ENCODE measurements at places on chromosomes 16 and 17.

- no peak for DNase-seq
Measured at GRCh38 chr17:7807206-7807605, 26.8 kb upstream of the KDM6B start.

DNA sequence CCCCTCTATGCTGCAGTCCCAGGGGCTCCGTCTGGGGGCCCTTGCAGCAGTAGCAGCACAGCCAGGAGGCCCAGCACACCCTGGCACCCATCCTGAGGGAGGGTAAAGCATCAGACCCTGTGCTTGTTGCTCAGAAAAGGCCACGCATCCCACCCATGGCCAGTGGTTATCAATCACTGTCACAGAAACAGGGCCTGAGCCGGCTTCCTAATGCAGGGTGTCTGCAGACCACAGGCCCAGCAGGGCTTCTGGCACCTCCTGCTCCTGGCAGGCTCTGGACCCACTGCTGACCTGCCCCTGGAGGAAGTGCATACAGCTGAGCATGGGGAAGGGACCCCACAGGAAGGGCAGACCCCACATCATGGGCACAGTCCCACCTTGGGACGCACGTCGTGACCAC lies 26.9 kb upstream of the CDH15 start:
- DNase-seq = no peak

DNA sequence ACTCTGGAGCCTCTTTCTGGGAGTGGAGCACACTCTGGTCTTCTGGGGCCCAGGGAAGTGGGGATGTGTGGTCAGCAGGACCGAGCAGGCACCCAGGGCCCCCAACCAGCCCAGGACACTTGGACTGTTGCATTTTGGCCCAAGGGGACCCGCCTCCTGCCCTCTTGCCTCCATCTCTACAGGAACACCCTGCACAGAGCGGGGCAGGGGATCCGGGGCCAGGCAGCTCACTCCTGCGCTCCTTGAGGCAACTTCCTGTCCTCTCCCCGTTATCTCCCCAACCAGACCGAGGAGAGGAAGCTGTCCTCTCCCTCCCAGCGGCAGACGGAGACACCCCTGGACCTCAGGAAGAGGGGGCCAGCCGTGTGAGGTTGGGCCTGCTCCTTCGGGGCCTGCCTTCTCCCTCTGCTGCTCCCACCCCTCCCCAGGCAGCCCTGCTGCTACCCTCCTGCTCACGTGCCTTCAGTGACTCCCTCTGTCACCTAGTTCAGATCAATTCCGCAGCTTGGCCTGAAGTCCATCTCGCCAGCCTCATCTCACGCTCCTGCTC lies 10.0 kb upstream of the ATP2A3 start:
- DNase-seq = peak; percentile 65

- no peak for DNase-seq
Measured at GRCh38 chr17:67696853-67697498, 20.8 kb upstream of the NOL11 start.

Data from Kasumi-1 (cell line).